Mesothelial cell of epicardium (in vitro differentiated cells): ENCODE measurements at places on chromosomes 7 and 10. TPM values are rescaled to one million over a fixed set of nuclear protein-coding genes. Genes with fewer than 3 reads are reported as not detected.

GRCh38 chr10:113539789-113540188, 13.1 kb upstream of the HABP2 start:
- H3K27ac ChIP-seq: no peak overlapping the region
- peaks cover 1% of the 10 kb centered on the region for H3K4me1 ChIP-seq
- H3K4me3 ChIP-seq: no peak overlapping the region

Gene ATOH7
- 0.18 to 0.70 TPM (median 0.38 TPM) in 3 replicates for total RNA-seq

DNA sequence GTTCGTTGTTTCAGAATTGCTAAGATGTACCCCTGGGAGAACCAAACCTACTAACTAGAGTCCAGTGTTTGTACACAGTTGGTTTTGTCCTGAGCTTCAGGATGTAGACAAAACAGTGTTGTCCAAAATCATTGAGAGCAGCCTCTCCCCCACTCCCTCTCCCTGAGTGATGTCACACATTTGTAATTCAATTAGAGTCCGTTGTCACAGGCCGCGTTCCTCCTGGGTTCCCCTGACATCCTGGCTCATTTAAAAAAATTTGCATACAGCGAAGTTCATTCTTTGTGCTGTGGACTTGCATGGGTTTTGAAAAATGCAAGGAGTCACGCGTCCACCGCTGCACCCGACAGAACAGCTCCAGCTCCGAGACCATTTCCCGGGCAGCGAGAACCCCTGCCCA, 10.3 kb downstream of the GRIFIN start:
- H3K27me3 ChIP-seq: peaks cover 2% of the 10 kb centered on the region
- no peaks in the 10 kb centered on the region for H3K36me3 ChIP-seq
- no peak overlapping the region for H3K27ac ChIP-seq
- H3K4me1 ChIP-seq: no peaks in the 10 kb centered on the region

DNA sequence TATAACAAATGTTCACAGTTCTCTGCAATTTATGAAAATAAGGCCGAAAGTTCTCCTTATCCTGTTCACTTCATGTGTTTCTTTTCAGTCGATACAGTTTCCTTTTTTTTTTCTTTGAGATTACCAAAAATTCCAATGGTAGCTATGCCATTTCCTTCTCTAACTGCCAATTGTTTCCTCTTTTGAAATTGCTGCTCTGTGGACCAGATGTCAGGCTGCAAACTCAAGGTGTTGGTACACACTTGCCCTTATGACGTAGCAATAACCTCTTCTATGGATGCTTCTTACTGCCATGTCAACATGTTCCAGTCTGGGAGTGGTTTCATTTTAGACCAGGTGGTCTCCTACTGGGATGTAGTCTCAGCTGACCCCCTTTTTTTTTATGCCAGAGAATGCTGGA, 52.9 kb downstream of the CASD1 start:
- H3K27ac ChIP-seq: no peak overlapping the region
- DNase-seq: no peak
- no peak overlapping the region for H3K4me3 ChIP-seq
- no peaks in the 10 kb centered on the region for H3K27me3 ChIP-seq

GRCh38 chr7:37411444-37412034, 37.1 kb downstream of the ELMO1 start:
- no peak overlapping the region for H3K4me3 ChIP-seq
- peaks cover 1% of the 10 kb centered on the region for H3K4me1 ChIP-seq
- no peaks in the 10 kb centered on the region for H3K36me3 ChIP-seq
- H3K27me3 ChIP-seq: no peaks in the 10 kb centered on the region
- no peak overlapping the region for H3K27ac ChIP-seq

GRCh38 chr7:99605527-99605926, 7.5 kb downstream of the TMEM225B start:
- no peak overlapping the region for H3K27ac ChIP-seq
- H3K36me3 ChIP-seq: no peaks in the 10 kb centered on the region
- no peak for DNase-seq
- no peaks in the 10 kb centered on the region for H3K4me1 ChIP-seq
- no peak overlapping the region for H3K4me3 ChIP-seq

Gene SLC29A3
- total RNA-seq: 10.8 to 11.4 TPM (median 11.0 TPM) in 3 replicates

- H3K27me3 ChIP-seq: no peaks in the 10 kb centered on the region
- no peak for DNase-seq
- no peak overlapping the region for H3K4me3 ChIP-seq
Measured at GRCh38 chr7:35487402-35487801, 207.5 kb downstream of the HERPUD2 start.

GRCh38 chr10:1395025-1395480, 338.9 kb downstream of the WDR37 start:
- peaks cover 25% of the 10 kb centered on the region for H3K27me3 ChIP-seq
- H3K36me3 ChIP-seq: no peaks in the 10 kb centered on the region
- no peak for DNase-seq

Gene PNLIPRP3
- total RNA-seq: not detected in 3 replicates

GRCh38 chr10:132387764-132388210, 9.2 kb upstream of the PWWP2B start:
- no peaks in the 10 kb centered on the region for H3K36me3 ChIP-seq
- H3K4me3 ChIP-seq: peak overlapping the region; percentile 63
- H3K4me1 ChIP-seq: peaks cover 35% of the 10 kb centered on the region
- peak; percentile 90 for DNase-seq

Gene SLC39A12
- total RNA-seq: not detected in 3 replicates

GRCh38 chr10:30014511-30014910, 44.9 kb downstream of the JCAD start:
- H3K27ac ChIP-seq: no peak overlapping the region
- H3K27me3 ChIP-seq: no peaks in the 10 kb centered on the region
- peaks cover 7% of the 10 kb centered on the region for H3K36me3 ChIP-seq
- H3K4me3 ChIP-seq: no peak overlapping the region
- no peak for DNase-seq
- peaks cover 67% of the 10 kb centered on the region for H3K4me1 ChIP-seq

Gene POP7
- total RNA-seq: 26.0 to 27.2 TPM (median 26.6 TPM) in 3 replicates

DNA sequence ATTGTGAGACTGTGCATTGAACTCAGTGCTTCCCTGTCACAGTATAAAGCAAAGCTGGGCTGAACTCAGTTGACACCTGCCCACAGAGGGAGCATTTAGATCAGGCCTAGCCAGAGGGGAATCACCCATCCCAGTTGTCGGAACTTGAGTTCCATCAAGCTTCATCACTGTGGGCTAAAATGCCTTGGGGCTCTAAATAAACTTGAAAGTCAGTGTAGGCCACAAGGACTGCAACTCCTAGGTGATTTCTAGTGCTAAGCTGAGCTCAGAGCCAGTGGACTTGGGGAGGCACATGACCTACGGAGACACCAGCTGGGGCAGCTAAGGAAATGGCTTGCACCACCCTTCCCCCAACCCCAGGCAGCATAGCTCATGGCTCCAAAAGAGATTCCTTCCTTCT, 7.7 kb upstream of the ABCB4 start:
- H3K36me3 ChIP-seq: no peaks in the 10 kb centered on the region
- no peak overlapping the region for H3K27ac ChIP-seq

DNA sequence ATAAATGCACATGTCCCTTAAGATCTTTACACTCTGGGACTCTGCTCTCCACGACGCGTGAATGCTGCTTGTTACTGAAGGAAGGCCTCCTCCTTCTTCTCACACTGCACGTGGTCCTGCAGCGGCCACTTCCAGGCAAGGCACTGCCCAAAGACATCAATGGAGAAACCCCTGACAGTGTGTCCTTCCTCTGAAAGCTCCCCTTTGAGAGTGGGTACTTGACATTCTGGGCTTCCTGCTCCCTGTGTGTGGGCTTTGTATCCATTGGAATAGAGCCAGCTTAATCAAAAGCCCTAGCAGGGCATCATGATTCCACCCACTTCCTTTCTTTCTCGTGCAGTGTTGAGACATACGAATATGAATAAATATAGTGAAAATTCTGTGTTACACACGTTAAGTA, 69.7 kb upstream of the STK17A start:
- no peaks in the 10 kb centered on the region for H3K36me3 ChIP-seq
- H3K4me3 ChIP-seq: no peak overlapping the region
- no peak for DNase-seq
- no peaks in the 10 kb centered on the region for H3K4me1 ChIP-seq

Gene AKR1C8
- not detected in 3 replicates for total RNA-seq

DNA sequence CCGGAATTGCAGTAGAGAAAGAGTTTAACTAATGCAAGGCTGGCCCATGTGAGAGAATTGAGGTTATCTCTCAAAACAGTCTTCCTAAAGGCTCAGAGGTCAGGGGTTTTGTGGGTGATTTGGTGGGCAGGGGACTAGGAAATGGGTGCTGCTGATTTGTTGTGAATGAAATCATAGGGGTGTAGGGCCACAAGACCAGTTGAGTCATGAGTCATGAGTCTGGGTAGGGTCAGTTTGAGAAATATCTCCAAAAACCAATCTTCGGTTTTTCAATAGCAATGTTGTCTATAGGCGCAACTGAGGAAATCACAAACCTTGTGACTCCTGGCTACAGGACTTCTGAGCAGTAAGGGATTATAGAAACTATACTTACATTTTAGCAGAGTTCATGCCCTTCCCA, 460.0 kb upstream of the NRP1 start:
- DNase-seq: no peak
- no peak overlapping the region for H3K4me3 ChIP-seq
- H3K36me3 ChIP-seq: no peaks in the 10 kb centered on the region
- H3K27me3 ChIP-seq: no peaks in the 10 kb centered on the region

Gene NUTM2B
- 1.0 to 1.7 TPM (median 1.4 TPM) in 3 replicates for total RNA-seq

- DNase-seq: no peak
- H3K27ac ChIP-seq: no peak overlapping the region
- H3K27me3 ChIP-seq: peaks cover 38% of the 10 kb centered on the region
Measured at GRCh38 chr10:47435081-47435480, 48.8 kb downstream of the ANXA8 start.

GRCh38 chr10:21052709-21053104, 155.6 kb upstream of the NEBL start:
- no peak overlapping the region for H3K4me3 ChIP-seq
- peaks cover 18% of the 10 kb centered on the region for H3K4me1 ChIP-seq
- H3K27ac ChIP-seq: no peak overlapping the region
- H3K36me3 ChIP-seq: peaks cover 11% of the 10 kb centered on the region
- H3K27me3 ChIP-seq: no peaks in the 10 kb centered on the region

- no peaks in the 10 kb centered on the region for H3K36me3 ChIP-seq
- H3K4me3 ChIP-seq: no peak overlapping the region
- peaks cover 1% of the 10 kb centered on the region for H3K4me1 ChIP-seq
- no peak for DNase-seq
Measured at GRCh38 chr7:37341033-37341630, 107.5 kb downstream of the ELMO1 start.

GRCh38 chr7:157473051-157473569, 136.3 kb downstream of the DNAJB6 start:
- no peak for DNase-seq
- H3K4me3 ChIP-seq: no peak overlapping the region
- peaks cover 19% of the 10 kb centered on the region for H3K27me3 ChIP-seq
- H3K4me1 ChIP-seq: no peaks in the 10 kb centered on the region
- H3K27ac ChIP-seq: no peak overlapping the region

DNA sequence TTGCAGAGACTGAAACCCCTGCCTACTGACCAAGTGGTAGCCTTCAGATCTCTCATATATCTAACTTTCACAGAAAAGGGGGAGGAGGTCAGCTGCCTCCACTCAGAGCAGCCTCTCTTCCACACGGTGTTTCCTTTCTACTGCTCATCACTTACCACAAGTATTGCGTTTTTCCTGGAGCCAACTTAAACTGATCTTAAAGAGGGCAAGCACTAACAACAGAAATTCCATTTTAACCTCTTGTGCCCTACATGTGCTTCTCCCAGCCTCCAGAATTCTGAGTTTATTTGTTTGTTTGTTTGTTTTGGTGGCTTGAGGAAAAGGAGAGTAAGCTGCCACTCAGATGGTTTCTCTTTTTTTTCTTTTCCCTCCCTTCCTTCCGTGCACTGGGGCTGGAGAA, 19.1 kb downstream of the SKIDA1 start:
- H3K4me1 ChIP-seq: peaks cover 53% of the 10 kb centered on the region
- no peaks in the 10 kb centered on the region for H3K27me3 ChIP-seq
- H3K4me3 ChIP-seq: no peak overlapping the region
- no peak for DNase-seq
- no peak overlapping the region for H3K27ac ChIP-seq
- H3K36me3 ChIP-seq: no peaks in the 10 kb centered on the region

GRCh38 chr7:23431702-23432199, 38.5 kb downstream of the IGF2BP3 start:
- DNase-seq: no peak
- H3K27me3 ChIP-seq: no peaks in the 10 kb centered on the region
- no peaks in the 10 kb centered on the region for H3K36me3 ChIP-seq
- H3K4me1 ChIP-seq: peaks cover 34% of the 10 kb centered on the region

GRCh38 chr10:11017570-11018431, at the start of gene CELF2:
CELF2 (plus strand) TSS chr10:11017872; CDS start chr10:11018090, 218 bp downstream.
- H3K27me3 ChIP-seq: peaks cover 77% of the 10 kb centered on the region
- DNase-seq: peak; percentile 34

DNA sequence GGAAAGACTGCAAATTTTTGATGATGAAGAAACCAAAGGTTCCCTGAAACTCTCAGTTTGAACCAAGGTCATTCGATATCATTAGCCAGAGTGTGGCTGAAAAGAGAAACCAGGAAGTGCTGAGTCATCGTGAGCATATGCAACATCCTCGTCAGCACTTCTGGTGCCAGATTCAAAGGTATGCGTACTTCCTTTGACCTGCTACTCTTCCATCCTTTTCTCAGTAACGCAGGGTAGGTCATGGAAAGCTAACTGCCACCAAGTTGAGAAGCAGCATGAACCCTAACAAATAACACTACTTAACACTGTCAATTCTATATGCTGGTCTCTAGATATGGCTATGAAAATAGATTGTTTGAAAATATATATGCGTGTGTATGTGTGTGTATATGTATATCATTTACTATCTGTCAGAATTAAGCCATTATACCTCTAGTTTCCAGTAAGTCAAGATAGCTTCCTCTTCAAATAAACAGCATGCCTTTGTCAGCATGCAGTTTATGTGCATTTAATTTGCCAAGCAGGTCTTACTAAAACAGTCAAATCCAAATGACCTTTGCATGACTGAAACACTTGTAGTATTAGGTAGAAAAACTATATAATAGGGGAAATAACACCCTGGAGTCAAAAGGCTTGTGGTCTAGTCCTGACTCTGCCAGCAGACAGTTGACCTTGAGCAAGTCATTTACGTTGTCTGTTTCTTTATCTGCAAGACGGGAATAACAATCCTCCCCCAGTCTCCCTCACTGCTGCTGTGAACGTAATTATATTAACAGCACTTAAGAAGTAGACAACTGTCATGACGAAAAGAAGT, 26.4 kb downstream of the CDK6 start:
- H3K36me3 ChIP-seq: peaks cover 13% of the 10 kb centered on the region
- H3K4me1 ChIP-seq: peaks cover 46% of the 10 kb centered on the region
- no peak overlapping the region for H3K4me3 ChIP-seq
- DNase-seq: no peak
- peak overlapping the region; percentile 91 for H3K27ac ChIP-seq

GRCh38 chr7:78594156-78594555, 795.6 kb downstream of the PHTF2 start:
- no peak overlapping the region for H3K27ac ChIP-seq
- H3K36me3 ChIP-seq: no peaks in the 10 kb centered on the region
- H3K4me3 ChIP-seq: no peak overlapping the region
- H3K27me3 ChIP-seq: no peaks in the 10 kb centered on the region
- H3K4me1 ChIP-seq: peaks cover 4% of the 10 kb centered on the region
- no peak for DNase-seq

- no peaks in the 10 kb centered on the region for H3K27me3 ChIP-seq
- H3K36me3 ChIP-seq: peaks cover 68% of the 10 kb centered on the region
- H3K4me1 ChIP-seq: no peaks in the 10 kb centered on the region
- H3K27ac ChIP-seq: no peak overlapping the region
- no peak overlapping the region for H3K4me3 ChIP-seq
Measured at GRCh38 chr10:70101668-70102067, 31.0 kb downstream of the AIFM2 start.

Gene RPEL1
- not detected in 3 replicates for total RNA-seq

Gene IDI2
- total RNA-seq: not detected in 3 replicates
